Endothelial cell of coronary artery (primary cell): ENCODE measurements at places on chromosomes 3 and 15. TPM values are rescaled to one million over a fixed set of nuclear protein-coding genes. Genes with fewer than 3 reads are reported as not detected.

ARHGEF26 gene
- 0.54 and 0.94 TPM in 2 replicates for total RNA-seq

MME gene
- 6.2 and 20.5 TPM in 2 replicates for total RNA-seq

BOC gene
- total RNA-seq: 0.09 TPM in 2 replicates

GHSR gene
- total RNA-seq: not detected in 2 replicates

PRICKLE2 gene
- 5.9 and 14.8 TPM in 2 replicates for total RNA-seq

CHL1 gene
- total RNA-seq: not detected in 2 replicates

LTF gene
- total RNA-seq: 0.09 TPM in 1 of 2 replicates, not detected in the other

ALDH1A3 gene
- 81.3 and 82.6 TPM in 2 replicates for total RNA-seq

FILIP1L gene
- total RNA-seq: 20.0 and 47.9 TPM in 2 replicates

AGTR1 gene
- not detected in 2 replicates for total RNA-seq

SERPINI1 gene
- 0.36 and 0.38 TPM in 2 replicates for total RNA-seq

SLC24A5 gene
- not detected in 2 replicates for total RNA-seq

CKMT1A gene
- total RNA-seq: not detected in 2 replicates

DGKG gene
- 0.09 and 0.19 TPM in 2 replicates for total RNA-seq

DOCK3 gene
- under 0.01 TPM in 2 replicates for total RNA-seq

EID1 gene
- total RNA-seq: 177 and 195 TPM in 2 replicates
